GM23338 (cell line): ENCODE measurements at places on chromosomes 5 and 9. TPM values are rescaled to one million over a fixed set of nuclear protein-coding genes. Genes with fewer than 3 reads are reported as not detected.

TMC1 gene
- 0.54 and 1.2 TPM in 2 replicates for total RNA-seq

PRR16 gene
- total RNA-seq, result 0.62 and 1.0 TPM in 2 replicates

PURA gene
- total RNA-seq, result 2.3 and 2.6 TPM in 2 replicates

- no peak for DNase-seq
Observed at GRCh38 chr5:14714706-14715105, 50.2 kb downstream of the OTULIN start.

GRCh38 chr9:130555968-130556367 lies 23.4 kb upstream of the FUBP3 start:
- DNase-seq, result no peak

DNA sequence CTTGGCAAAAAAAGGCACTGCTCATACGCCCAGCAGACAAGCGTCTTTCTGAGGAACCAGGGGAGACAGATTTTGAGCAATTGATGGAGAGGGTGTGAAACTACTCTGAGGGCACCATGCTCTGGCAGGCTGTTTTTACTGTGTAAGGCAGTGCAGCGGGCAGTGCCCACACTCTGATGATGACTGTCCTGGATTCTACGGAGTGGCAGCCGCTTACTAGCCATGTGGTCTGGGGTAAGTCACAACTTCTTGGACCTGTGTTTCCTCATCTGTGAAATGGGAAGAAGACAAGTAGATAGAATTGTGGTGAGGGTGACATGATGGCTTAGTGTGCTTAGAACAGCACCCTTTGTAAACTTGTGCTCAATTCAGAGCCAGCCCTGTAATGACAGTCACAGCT lies 38.8 kb downstream of the FABP6 start:
- DNase-seq, result no peak

- no peak for DNase-seq
Observed at GRCh38 chr5:67998709-67999261, 216.8 kb upstream of the PIK3R1 start.

- no peak for DNase-seq
Observed at GRCh38 chr5:6384856-6385255, 6.5 kb upstream of the MED10 start.

DNA sequence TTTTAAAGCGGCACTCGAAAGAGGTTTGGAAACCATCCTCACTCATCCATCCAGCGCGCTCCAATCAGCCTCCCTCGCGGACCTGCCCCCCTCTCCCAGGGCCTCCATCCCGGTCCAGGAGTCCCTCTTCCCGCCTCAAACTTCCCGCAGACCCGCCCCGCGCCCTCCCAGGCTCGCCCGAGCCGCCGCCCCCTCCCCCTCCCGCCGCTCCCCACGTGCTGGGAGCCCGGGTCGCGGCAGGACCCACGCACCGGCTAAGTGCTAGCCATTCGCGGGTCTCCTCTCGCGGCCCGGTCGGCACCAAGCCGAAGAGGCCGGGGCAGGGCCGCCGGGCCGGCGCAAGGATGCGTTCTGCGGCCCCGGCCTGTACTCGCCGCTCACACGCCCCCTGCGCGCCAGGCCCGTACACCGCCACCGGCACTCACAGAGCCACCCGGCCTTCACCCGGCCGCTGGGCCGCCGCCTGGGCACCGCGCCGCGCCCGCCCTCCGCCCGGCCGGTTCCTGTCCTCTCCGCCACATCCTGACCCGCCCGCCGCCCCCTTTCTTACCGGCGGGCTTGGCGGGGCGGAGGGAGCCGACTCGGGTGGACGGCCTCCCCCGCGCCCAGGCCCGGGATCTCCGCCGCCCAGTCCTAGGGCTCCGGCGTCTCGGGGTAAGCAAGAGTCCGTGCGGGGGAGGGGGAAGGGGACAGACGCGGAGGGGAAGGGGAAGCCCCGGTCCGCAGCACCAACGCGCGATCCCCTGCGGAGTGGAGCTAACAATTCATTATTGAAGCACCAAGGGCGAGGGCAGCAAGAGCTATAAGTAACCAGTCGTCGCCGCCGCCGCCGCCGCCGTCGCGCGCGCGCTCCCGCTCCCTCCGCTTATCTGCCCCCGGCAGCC lies 576 bp downstream of the CHD1 start:
- peak; percentile 78 for DNase-seq

DNA sequence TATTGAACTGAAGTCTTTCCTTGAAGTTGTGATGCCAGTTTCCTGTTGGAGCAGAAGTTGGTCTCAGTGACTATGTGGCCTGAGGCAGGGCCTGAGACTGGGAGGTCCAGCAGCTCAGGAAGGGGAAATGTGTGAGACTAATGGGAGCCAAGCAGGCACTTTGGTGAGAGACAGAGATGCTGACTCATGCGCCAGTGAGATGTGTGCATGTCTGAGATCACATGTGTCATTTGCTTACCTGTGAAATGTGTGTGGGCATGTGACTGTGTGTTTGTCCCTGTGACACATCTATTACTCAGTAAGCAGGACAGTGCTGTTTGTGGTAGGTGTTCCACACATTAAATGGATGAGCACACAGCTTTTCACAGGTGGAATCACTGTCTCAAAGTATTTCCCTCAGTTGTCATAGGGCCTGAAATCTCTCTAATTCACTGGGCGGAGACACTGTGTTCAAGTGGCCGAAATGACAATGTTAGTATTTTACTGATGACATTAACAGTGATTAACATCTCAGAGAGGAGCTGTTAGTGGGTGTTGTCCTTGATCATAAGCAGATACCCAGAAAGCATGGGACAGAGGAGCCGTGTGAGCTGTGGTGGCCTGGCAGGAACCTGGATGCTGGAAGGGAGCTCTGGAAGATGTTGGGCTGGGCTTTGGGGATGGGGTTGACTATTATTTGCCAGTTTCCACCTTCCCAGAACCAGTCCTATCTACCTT lies 7.4 kb downstream of the NPR2 start:
- DNase-seq, result no peak
